ENCODE measurements at places on chromosomes 13 and 19.
A peak's percentile ranks its signal among the peaks of the same experiment; 100 is the strongest.

DNA sequence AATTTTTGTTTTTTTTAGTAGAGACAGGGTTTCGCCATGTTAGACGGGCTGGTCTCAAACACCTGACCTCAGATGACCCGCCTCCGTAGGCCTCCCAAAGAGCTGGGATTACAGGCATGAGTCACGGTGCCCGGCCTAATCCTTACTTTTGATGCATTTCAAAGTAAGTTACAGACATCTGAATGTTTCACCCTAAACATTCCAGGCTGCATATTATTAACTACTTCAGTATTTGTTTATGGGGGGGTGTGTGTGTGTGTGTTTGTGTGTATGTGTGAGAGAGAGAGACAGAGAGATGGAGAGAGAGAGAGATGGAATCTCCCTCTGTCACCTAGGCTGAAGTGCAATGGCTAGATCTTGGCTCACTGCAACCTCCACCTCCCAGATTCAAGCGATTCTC lies 13.1 kb downstream of the SULT2B1 start:
- DNase-seq, result no peak

DNA sequence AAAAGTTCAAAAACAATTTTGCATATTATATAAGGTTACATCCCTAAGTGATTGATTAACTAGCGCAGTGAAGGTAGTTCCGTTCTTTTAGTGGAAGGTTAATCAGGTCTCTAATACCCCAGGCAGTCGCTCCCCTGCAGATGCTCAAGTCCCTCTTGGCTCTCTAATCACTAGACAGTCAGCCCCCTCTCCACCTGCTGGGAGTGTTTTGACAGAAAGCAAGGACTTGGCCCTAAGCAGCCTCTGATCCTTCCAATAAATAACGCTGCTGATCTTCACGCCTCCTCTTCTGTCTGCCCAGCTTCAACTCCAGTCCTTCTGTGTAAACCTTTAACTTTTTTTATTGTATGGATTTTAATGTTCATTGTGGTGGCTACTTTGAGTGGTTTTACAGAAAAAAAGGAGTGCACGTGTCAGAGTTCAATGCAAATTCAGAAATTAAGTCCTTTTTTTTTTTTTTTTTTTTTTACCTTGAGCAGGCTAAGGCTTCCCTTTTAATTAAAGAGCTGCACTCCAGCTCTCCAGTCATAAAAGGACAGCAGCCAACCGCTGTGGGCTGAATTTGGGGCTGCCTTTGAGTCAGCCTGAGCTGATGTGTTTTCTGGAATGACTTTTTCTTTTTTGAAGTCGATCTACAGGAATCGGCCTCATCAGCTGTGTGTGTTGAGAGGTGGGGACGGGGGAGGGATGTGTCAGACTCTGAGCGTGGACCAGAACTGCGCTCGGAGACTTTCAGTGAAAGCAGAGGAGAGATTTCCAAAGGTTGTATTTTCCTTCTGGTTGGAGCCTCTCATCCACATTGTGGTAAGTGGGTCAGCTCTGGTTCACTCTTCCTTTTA lies 33.8 kb upstream of the MYO16 start:
- peak; percentile 29 for DNase-seq

GRCh38 chr13:80131204-80131603 lies 209.7 kb downstream of the SPRY2 start:
- no peak for DNase-seq

GRCh38 chr19:37362733-37363132 lies 8.2 kb upstream of the ZNF527 start:
- DNase-seq, result peak; percentile 9

DNA sequence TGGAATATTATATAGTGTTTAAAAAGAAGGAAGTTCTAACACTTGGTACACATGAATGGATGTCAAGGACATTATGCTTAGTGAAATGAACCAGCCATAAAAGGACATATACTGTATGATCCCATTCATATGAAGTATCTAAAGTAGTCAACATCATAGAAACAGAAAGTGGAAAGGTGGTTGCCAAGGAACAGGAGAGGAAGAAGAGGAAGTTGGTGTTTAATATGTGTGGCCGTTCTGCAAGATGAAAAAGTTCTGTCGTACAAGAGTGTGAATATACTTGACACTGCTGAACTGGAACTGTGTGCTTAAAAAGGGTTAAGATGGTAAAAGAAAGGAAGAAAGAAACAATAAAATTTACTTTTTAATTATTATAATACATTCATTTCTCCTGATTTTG lies 33.1 kb upstream of the C1QTNF9 start:
- no peak for DNase-seq

DNA sequence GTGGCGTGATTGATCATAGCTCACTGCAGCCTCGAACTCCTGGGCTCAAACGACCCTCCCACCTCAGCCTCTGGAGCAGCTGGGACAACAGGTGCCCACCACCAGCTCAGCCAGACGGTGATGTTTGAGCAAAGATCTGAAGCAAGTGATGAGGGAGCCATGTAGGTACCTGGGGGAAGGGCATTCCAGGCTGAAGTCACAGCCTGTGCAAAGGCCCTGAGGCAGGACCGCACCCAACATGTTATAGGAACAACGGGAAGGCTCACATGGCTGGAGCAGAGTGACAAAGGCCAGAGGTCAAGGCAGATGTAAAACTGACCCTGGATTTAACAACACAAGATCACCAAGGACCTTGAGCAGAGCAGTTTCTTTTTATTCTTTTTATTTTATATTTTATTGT lies 14.8 kb downstream of the FEM1A start:
- no peak for DNase-seq

- peak; percentile 97 for DNase-seq
These were observed 550 bp upstream of the DLL3 start for GRCh38 chr19:39497996-39498797.

DNA sequence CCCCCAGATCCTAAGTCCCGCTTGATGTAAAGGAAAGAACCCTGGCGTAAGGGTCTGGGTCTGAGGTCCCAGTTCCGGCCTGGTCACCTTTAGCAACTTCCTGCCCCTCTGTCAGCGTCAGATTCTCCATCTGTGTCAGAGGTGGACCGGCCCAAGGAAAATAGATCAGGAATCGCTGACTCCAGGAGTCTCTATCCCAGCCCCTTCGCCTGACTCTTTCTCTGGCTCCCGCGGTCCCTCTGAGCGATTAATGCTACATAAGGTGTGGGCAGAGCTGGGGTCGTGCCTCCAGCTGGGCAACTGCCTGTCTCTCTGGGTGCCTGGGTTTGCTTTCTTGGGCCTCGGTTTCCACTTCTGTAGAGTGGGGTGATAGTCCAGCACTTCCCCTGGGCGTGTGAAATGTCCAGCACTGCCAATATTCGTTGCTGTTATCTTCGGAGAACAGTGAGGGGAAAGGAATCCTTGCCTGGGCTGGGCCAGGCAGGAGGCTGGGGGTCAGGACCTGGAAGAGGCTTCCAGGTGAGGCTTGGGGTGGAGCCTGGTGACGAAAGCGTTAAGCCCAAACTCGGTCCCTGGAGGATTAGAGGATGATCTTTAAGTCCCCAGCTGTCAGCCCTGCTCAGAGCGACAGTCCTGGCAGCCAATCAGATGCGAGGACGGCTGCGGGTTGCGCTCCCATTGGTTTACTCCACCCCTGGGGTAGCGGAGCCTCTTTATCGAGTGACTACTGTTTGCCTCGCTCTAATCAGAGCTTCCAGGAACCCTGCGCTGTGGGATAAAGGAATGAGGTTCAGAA lies 767 bp downstream of the ABCA7 start:
- peak; percentile 95 for DNase-seq

GRCh38 chr19:46492841-46493235 lies 2.8 kb downstream of the PNMA8B start:
- DNase-seq, result no peak

- DNase-seq, result no peak
These were observed 185.4 kb upstream of the SERP2 start for GRCh38 chr13:44188257-44188656.

DNA sequence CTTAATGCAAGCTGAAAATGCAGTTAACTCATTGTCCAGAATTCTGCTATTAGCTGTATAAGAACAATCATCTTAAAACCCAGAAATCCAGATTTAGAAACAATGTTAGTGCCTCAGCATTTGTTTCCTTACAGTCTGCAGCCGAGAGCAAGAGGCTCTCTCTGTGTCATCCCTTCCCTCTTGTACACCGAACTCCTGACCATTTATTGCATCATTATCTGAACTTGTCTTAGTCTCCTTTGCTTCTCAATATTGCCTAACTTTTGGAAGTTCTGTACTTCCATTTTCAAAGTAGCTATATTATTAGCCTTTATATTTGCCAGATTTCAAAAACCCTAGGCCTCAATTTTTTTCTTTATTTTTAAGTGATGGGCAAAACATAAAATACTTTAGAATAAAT lies 27.1 kb downstream of the RNASEH2B start:
- no peak for DNase-seq

All from NCI-H345 (cell line).